NCI-H446 (cell line): ENCODE measurements at places on chromosomes 2 and 18.
A peak's percentile ranks its signal among the peaks of the same experiment; 100 is the strongest.

GRCh38 chr2:162174746-162175145, 22.7 kb upstream of the GCG start:
- no peak for DNase-seq

DNA sequence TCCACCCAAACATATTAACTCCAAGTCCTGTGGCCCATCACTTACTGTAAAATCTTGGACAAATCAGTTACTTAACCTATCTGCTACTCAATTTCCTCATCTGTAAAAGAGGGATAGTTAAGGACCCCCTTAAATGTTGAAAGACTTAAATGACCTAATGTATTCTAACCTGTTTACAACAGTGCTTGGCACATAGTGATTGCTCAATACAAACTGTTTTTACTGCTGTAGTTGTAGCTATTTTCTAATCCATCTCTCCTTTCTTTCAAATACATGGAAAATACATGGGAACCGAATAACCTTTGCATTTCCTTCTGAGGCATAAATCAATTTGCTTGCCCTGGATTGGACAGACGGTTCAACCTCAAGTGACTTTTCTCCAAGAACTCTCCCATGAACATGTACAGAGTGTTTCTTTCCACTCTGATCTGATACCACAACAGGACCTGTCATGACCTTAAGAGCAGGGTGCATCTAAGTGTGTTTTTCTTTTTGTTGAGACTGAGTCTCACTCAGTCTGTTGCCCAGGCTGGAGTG, 2.7 kb downstream of the LNPK start:
- DNase-seq = no peak

DNA sequence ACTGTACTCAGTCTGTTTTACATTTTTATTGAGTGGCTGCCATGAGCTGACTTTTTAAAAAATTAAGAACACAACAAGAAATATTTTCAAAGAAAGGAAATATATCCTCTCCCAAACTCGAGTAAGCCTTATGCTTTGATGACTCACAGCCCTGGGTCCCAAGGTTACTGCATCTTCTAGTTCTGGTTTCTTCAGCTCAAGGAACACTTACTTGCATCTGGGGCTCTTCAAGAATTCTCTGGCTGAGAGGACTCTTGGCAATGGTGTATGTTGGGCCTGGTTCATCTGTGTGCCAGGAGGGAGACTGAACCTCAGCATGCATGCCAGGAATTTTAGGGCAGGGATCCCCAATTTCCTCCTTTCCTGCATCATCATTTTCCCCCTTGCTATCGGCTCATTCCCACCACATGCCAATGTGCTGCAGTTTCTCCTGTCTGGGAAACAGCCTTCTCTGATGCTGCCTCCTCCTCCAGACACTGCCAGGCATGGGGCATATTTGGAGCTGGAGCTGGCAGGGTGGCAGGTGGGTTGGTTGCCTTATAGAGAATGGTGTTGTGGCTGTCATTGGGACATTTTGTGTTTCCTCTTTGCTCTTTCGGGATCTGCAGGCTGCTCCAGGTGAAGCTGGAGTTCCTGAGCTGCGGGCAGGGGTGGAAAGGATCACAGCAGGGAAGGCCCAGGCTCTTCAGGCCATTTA, 192.2 kb upstream of the HS6ST1 start:
- DNase-seq = peak; percentile 19

GRCh38 chr2:24342110-24342910, 18.0 kb downstream of the ITSN2 start:
- DNase-seq = no peak

DNA sequence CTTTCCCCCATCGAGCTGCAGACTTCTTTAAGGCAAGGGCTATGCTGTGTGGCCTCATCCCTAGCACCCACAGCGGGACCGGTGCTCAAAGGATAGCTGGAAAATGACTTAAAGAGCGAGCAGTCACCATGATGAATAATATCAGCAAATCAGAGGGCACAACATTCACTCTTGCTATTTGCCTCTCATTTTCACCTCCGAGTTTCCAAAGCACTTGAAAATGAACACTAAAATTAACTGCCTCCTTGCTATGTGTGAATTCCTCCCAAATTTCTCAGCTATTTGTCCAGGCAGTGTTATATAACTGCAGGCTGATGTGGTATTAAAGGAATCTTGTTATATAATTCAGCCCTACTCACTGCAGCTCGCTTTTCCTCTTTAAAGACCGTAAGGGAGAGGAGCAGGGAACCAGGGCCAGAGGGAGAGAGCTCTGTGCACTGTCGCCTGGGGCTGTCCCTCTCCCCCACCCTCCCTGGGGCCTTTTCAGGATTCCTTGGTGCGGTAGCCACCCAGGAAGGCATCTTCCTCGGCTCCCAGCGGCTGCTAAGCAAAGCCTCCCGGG, 1.4 kb downstream of the CYS1 start:
- no peak for DNase-seq

GRCh38 chr2:120929829-120930228, 194.2 kb downstream of the GLI2 start:
- no peak for DNase-seq

DNA sequence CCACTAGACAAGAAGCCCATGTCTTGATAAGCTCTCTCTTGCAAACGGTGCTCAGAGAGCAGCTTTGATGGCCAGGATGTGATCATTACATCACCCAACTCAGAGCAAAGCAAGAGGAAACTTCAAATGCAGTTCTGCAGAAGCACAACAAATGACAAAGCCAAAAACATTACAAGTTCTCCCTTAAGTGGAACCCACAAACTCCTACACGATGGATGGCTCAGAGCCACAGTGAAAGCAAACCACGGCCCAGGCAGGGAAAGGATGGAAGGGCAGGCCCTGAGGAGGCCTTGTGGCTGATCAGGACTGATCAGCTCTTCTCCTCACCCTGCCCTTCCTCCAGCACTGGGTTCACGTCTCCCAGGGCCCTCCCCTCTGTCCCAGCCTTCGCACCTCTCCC, 326.4 kb downstream of the EIPR1 start:
- no peak for DNase-seq

DNA sequence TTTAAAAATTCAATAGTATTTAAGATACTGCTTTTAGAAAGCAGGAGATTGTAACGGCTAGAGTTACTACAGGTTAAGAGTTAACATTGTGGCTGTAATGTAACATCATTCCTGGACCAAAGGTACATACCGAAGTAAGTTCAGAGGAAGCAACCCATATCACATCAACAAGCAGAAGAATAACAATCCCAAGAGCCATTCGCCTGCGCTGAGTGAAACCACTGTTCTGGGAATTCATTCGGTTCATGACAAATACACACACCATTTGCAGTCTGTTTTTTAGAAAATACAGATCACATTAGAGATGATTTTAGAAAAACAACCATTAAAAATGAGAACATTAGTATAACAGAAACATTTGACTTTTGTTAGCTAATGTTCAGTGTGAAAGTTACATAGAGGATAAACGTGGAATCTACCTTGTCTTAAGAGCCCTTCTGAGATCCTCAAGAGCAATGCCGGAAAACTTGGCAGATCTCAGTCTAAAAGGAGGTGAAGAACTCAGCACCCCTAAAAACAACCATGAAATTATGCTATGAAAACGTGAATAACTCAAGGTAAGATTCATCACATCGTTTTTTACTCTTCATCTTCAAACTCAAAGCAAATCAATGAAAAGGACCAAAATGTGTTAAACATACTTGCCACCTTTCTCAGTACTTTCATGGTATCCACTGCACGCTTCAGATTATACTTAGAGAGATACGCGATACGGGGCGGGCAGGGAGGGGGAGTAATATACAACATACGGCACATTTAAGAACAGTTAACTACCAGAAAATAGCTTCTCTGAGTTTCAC, 1.2 kb downstream of the SLC35F5 start:
- DNase-seq = no peak

GRCh38 chr18:31723990-31724711, 36.5 kb downstream of the SLC25A52 start:
- DNase-seq = no peak

GRCh38 chr2:182506606-182507005, 79.8 kb upstream of the PDE1A start:
- DNase-seq = no peak

GRCh38 chr2:231258701-231259100, 60.3 kb downstream of the ARMC9 start:
- DNase-seq = no peak

GRCh38 chr18:44799907-44800421, 119.3 kb downstream of the SETBP1 start:
- no peak for DNase-seq

- DNase-seq = peak; percentile 45
Observed at GRCh38 chr18:51621113-51621863, 423.8 kb upstream of the MEX3C start.

GRCh38 chr2:19525313-19525712, 166.9 kb upstream of the OSR1 start:
- DNase-seq = no peak

- no peak for DNase-seq
Observed at GRCh38 chr2:62408241-62408677, 97.7 kb downstream of the TMEM17 start.

DNA sequence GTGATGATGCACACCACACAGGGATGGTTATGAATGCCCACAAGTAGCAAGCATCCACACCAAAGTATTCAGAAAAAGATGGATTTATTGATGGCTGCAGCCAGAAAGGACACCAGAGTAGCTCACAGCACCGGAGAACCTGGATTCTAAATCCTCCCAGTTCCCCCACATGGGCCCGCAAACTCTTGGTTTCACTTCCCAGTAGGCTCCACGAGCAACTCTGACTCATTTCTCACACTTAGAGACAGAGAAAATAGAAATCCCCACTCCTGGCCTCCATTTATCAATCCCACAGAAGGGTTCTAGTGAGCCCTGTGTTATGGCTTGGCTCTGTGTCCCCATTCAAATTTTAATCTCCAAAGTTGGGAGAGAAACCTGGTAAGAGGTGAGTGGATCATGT, 426.7 kb upstream of the MYT1L start:
- DNase-seq = no peak

DNA sequence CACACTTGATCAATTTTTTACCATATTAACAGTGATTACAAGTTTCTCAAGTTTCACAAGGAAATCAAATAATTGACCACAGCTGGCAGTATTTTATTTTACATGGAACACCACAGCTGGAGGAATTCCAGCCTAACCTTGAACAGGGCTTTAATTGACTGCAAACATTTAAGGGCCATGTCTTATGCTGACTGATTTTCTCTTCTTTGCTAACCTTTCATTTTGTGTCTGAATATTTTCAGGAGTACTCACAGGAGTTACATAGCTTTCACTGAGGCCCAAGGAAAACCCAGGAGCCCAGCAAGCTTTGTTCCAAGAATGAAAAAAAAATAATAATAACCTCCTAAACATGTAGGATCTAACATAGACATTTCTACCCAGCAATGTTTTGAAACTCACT, 49.6 kb downstream of the FRZB start:
- no peak for DNase-seq

DNA sequence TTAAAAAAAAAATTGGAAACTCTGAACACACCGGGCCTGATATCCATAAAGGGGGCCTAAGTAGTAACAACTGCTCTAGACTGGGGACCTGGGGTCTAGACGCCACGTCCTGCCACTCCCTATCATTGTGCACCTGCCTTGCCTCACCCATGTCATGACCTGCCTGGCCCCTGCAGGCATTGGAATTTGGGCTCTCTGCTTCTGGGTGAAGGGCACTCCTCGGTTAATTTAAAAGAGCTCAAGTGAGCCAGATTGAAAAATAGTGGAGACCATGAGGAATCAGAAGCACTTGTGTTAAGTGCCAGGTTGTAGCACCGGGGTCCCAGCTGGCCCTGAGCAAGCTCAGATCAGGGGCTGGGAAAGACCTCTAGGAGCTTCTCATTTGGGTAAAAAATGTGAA, 48.1 kb downstream of the SLC4A1AP start:
- DNase-seq = no peak

DNA sequence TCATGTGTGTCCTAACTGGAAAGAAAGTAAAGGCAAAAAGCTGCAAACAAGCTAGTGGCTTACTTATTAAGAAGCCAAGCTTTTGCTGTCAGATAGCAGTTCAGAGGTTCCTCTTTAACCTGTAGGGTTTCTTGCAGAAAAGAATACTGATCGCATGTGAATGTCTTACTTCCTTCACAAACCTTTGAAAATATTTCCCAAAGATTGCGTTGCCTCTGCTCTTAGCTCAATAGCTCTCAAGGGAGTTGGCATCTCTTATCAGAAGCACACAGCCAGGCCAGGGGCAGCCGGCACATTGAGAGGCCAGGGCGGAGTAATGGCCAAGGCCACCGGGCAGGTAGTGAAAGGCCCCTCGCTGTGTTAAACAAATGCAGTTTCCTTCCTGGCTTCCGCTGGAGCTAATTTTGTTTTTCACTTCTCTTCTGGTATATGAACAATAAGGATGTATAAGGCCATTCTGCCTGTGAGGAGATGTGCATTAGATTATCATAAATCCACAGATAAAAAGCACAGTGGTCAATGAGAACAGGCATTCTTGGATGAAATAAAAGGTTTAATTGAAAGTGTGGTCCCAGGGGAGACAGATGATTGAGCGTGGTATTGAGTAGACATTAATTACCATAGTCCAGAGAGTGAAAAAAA, 542.4 kb upstream of the NRP2 start:
- no peak for DNase-seq

- no peak for DNase-seq
Observed at GRCh38 chr18:32081881-32082280, 9.8 kb upstream of the RNF138 start.

GRCh38 chr2:105797298-105797819, 52.6 kb downstream of the NCK2 start:
- DNase-seq = no peak

GRCh38 chr2:169265591-169265990, 96.7 kb downstream of the LRP2 start:
- DNase-seq = no peak

DNA sequence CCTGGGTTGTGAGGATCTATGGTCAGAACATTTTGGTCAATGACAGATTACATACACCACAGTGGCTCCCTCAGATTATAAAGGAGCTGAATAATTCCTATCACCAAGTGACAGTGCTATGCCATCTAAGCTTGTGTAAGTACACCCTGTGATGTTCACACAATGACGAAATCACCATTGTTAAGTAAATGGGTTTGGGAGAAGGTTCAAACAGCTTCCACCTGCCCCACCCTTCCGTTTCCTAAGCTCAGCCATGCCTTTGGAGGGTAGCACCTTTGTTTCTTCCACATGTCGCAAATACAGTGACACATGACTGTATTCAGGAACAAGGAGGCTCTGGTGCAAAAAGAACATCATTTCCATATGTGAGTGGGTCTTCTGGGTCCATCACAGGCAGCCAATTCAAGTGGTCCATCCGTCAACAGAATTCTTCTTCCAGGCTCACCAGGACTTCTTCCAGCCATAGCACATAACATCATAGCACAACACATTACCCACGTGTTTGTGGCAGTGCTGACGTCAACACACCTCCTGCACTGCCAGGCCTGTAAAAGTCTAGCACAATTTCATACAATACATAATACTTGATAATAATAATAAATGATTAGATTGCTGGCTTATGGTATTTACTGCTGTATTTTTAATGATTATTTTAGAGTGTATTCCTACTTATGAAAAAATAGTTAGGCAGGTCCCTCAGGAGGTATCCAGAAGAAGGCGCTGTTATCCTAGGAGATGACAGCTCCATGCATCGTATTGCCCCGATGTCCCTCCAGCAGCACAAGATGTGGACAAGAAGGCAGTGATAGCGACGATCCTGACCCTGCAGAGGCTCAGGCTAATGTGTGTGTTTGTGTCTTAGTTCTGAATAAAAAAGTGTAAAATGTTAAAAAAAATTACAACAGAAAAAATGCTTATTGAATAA, 264.8 kb downstream of the ANAPC1 start:
- DNase-seq = no peak

- DNase-seq = no peak
Observed at GRCh38 chr2:112683550-112684414, 37.0 kb upstream of the NT5DC4 start.
